ENCODE measurements at places on chromosomes 13 and 19. TPM values are rescaled to one million over a fixed set of nuclear protein-coding genes. Genes with fewer than 3 reads are reported as not detected.

LHB gene
- total RNA-seq, result not detected

- peak; percentile 91 for DNase-seq
- H3K4me1 ChIP-seq, result peaks cover 28% of the 10 kb centered on the region
- H3K4me3 ChIP-seq, result no peak overlapping the region
- H3K27ac ChIP-seq, result peak overlapping the region; percentile 26
Measured at GRCh38 chr13:23377983-23378632, 55.4 kb downstream of the SACS start.

GRCh38 chr13:40215311-40215710 lies 451.1 kb downstream of the FOXO1 start:
- H3K27ac ChIP-seq, result no peak overlapping the region
- H3K27me3 ChIP-seq, result no peaks in the 10 kb centered on the region
- H3K4me1 ChIP-seq, result no peaks in the 10 kb centered on the region
- H3K36me3 ChIP-seq, result no peaks in the 10 kb centered on the region

- no peak for DNase-seq
- no peaks in the 10 kb centered on the region for H3K36me3 ChIP-seq
- H3K4me1 ChIP-seq, result peaks cover 3% of the 10 kb centered on the region
Measured at GRCh38 chr13:33994198-33994597, 176.2 kb downstream of the RFC3 start.

DNA sequence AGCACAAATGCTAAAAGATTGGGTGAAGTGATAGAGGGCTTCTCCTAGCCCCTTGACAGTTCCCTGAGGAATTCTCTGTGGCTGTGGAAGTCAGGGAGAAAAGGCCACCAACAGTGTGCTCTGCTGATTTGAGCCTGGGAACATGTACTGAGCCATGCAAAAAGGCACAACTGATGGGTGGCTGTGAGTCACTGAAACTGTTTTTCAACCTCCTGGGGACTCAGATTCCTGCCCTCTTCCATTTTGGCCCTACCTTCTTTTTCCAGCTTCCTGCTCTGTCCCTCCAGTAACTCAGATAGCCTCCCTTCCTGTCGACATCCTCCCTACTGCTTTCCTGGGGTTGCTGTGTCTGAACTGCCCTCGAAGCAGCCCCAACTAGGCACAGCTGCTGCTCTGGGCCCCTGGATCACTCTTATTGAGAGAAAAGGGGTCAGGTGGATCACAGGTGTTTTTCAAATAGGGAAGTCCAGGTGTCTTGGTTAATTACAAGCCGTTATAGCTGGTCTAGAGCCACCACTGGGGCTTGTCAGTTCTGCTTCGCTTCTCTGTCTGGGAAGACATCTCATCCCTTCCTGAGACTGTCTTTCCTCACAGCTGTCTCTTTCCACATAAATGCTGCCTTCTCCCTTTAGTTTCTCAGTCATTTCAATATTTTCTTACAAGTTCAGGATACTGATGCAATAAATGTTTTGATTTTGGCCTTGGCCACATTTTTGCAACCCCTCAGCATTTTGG lies 13.7 kb downstream of the FAM124A start:
- H3K27ac ChIP-seq, result peak overlapping the region; percentile 59
- H3K4me3 ChIP-seq, result no peak overlapping the region
- H3K4me1 ChIP-seq, result peaks cover 14% of the 10 kb centered on the region
- H3K36me3 ChIP-seq, result no peaks in the 10 kb centered on the region

DNA sequence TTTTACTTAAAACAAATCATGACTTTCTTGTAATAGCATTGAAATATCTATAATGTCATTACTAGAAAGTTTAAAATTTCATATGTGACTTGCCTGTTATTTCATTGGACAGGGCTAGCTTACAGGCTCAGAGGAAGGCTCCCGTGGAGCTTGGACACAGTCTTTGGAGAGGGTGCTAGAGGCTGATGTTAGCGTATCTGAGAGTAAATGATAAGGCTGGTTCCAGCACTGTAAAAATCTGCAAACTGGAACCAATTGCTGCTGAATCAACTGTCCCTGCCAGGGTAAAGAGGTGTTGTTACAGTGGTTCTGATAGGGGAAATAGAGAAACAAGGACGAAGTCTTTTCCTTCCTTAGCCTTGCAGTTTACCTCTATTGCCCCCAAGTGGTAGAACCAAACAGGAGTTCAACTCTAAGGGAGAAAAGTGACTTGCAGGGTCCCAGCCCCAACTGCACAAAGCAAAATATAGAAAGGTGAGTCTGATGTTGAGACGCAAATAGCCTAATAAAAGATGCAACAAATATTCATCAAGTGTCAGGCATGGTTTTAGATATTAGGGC lies 901.7 kb downstream of the DIAPH3 start:
- no peaks in the 10 kb centered on the region for H3K4me1 ChIP-seq
- no peak overlapping the region for H3K27ac ChIP-seq
- no peak overlapping the region for H3K4me3 ChIP-seq
- H3K27me3 ChIP-seq, result no peaks in the 10 kb centered on the region
- DNase-seq, result peak; percentile 57

GRCh38 chr13:113647351-113648215 lies 10.4 kb downstream of the ATP4B start:
- H3K27me3 ChIP-seq, result no peaks in the 10 kb centered on the region
- H3K4me1 ChIP-seq, result peaks cover 7% of the 10 kb centered on the region
- DNase-seq, result peak; percentile 88
- peak overlapping the region; percentile 81 for H3K27ac ChIP-seq

DNA sequence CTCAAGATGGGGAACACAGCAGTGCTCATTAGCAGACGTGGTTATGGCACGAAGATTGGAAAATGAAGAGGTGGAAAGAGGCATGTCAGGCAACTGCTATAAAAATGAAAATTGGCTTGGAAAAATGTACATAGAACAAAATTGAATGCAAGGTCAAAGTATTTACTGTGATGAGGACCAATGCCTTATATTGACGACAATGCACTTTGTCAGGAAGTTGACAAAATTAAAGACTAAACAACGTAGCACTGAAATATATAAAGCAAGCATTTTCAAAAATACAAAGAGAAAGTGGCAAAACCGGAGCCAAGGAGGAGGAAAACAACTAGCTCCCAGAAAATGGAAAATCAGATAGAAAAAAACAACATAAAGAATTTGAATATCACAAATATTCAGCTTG lies 113.7 kb upstream of the SGCG start:
- no peaks in the 10 kb centered on the region for H3K27me3 ChIP-seq
- H3K36me3 ChIP-seq, result no peaks in the 10 kb centered on the region
- DNase-seq, result no peak
- no peak overlapping the region for H3K27ac ChIP-seq
- H3K4me3 ChIP-seq, result no peak overlapping the region

DNA sequence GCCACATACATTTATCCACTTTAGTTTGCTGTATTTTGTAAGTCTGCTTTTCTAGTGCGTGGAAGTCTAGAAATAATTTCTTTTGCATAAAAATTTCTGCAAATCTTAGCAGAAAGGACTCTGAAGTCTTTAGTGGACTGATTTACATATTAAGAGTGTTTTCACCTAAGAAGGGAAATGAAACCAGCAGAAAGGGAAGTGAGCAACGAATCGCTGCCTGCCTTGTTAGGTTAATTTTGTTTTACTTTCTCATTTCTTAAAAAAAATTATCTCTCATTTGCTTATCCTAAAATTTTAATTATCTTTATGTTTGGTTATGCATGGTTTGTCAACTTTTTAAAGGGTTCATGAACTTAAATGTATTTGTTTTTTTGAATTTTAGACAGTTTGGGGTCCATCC lies 767 bp upstream of the GPR18 start:
- no peak for DNase-seq
- peaks cover 11% of the 10 kb centered on the region for H3K36me3 ChIP-seq
- no peaks in the 10 kb centered on the region for H3K27me3 ChIP-seq
- H3K4me3 ChIP-seq, result no peak overlapping the region
- peaks cover 2% of the 10 kb centered on the region for H3K4me1 ChIP-seq
- H3K27ac ChIP-seq, result no peak overlapping the region

All from lung (tissue), 17 donors.